ENCODE measurements at places on chromosomes 5 and 9.

DNA sequence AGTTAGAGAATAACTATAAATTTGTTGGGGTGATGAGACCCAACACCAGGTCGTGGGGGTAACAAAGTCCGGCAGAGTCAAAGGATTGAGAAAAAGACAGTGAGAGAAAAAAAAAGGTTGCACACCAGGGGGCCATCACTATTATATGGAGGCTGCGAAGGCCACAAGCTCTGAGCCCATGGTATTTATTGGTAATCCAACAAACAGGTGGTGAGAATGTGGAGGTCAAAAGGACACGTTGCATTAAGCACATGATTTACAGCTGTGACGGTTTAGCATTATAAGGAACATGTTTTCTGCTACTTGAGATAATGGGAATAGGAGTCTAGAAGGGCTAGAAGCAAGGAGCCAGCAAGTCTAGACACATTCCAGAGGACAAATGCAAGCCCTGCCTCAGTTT is 2202.2 kb upstream of the C9orf72 start:
- H3K27me3 ChIP-seq: no peaks in the 10 kb centered on the region
- H3K27ac ChIP-seq: no peak overlapping the region
- no peak overlapping the region for H3K4me3 ChIP-seq
- no peaks in the 10 kb centered on the region for H3K36me3 ChIP-seq
- no peak for DNase-seq
- H3K4me1 ChIP-seq: no peaks in the 10 kb centered on the region

DNA sequence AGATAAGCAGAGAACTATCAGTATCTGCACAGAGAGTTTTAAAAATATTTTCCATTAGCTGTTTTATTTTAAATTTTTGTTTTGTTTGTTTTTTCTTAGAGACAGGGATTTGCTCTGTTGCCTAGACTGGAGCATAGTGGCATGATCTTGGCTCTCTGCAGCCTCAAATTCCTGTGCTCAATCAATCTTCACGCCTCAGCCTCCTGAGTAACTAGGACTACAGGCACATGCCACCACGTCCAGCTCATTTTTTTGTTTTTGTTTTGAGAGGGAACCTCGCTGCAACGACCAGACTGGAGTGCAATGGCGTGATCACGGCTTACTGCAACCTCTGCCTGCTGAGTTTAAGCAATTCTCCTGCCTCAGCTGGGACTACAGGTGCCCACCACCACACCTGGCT is 138.2 kb upstream of the LPAR1 start:
- no peaks in the 10 kb centered on the region for H3K36me3 ChIP-seq
- no peaks in the 10 kb centered on the region for H3K4me1 ChIP-seq
- H3K4me3 ChIP-seq: no peak overlapping the region

GRCh38 chr5:60274747-60275146 is 381.2 kb upstream of the PDE4D start:
- DNase-seq: no peak
- no peak overlapping the region for H3K27ac ChIP-seq
- no peaks in the 10 kb centered on the region for H3K36me3 ChIP-seq
- H3K4me1 ChIP-seq: no peaks in the 10 kb centered on the region

DNA sequence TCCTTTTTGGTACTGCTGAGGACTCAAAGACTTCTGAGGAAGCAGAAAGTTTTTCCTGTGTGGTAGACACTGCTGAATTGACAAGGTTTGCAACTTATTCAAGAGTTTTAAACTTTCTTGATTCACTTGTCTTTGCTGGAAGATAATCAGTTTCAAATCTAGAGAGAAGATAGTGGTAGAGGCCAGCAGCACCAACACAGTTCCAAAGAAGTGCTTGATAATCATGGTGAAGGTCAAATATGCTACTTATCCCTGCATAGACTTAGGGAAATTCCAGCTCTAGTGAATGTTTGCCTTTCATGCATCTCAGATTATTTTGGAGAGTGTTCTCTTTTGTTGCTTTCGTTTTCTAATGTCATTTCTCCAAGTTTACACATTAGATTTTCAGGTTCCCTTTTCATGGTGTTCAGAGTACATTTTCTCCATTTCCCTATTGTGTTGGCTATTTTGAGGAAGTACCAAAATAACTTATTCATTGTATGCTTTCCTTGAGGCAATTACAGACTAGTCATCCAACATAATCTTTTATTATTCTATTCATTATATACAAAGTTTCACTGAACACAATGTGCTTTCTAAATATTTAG is 550 bp downstream of the IFNE start:
- no peak for DNase-seq
- H3K27me3 ChIP-seq: peaks cover 9% of the 10 kb centered on the region
- H3K36me3 ChIP-seq: no peaks in the 10 kb centered on the region
- no peaks in the 10 kb centered on the region for H3K4me1 ChIP-seq

- H3K36me3 ChIP-seq: peaks cover 2% of the 10 kb centered on the region
- no peak overlapping the region for H3K27ac ChIP-seq
- peaks cover 14% of the 10 kb centered on the region for H3K27me3 ChIP-seq
- H3K4me1 ChIP-seq: no peaks in the 10 kb centered on the region
- no peak for DNase-seq
- H3K4me3 ChIP-seq: no peak overlapping the region
Observed at GRCh38 chr5:1208743-1209488, 7.5 kb downstream of the SLC6A19 start.

- DNase-seq: no peak
- peaks cover 5% of the 10 kb centered on the region for H3K36me3 ChIP-seq
- H3K4me1 ChIP-seq: peaks cover 5% of the 10 kb centered on the region
- H3K27me3 ChIP-seq: no peaks in the 10 kb centered on the region
- no peak overlapping the region for H3K4me3 ChIP-seq
Observed at GRCh38 chr9:94908011-94908563, 181.6 kb downstream of the AOPEP start.

DNA sequence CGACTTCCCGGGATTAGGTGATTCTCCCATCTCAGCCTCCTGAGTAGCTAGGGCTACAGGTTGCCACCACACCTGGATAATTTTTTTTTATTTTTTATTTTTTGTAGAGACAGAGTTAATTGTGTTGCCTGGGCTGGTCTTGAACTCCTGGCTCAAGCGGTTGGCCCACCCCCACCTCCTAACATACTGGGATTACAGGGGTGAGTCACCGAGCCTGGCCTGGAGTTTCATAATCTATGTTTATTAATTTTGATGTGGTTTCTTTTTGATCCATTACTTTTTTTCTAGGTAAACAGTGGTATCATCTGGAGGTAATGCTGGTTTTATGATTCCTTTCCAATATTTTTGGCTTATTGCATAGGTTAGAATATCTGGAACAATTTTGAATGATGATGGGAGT is 54.2 kb downstream of the KIAA1958 start:
- peaks cover 2% of the 10 kb centered on the region for H3K4me1 ChIP-seq
- H3K4me3 ChIP-seq: no peak overlapping the region
- no peaks in the 10 kb centered on the region for H3K36me3 ChIP-seq
- no peak overlapping the region for H3K27ac ChIP-seq

GRCh38 chr9:128206916-128207910 is 4.0 kb downstream of the DNM1 start:
- no peaks in the 10 kb centered on the region for H3K4me1 ChIP-seq
- H3K27me3 ChIP-seq: peaks cover 61% of the 10 kb centered on the region
- H3K36me3 ChIP-seq: no peaks in the 10 kb centered on the region
- no peak overlapping the region for H3K4me3 ChIP-seq

DNA sequence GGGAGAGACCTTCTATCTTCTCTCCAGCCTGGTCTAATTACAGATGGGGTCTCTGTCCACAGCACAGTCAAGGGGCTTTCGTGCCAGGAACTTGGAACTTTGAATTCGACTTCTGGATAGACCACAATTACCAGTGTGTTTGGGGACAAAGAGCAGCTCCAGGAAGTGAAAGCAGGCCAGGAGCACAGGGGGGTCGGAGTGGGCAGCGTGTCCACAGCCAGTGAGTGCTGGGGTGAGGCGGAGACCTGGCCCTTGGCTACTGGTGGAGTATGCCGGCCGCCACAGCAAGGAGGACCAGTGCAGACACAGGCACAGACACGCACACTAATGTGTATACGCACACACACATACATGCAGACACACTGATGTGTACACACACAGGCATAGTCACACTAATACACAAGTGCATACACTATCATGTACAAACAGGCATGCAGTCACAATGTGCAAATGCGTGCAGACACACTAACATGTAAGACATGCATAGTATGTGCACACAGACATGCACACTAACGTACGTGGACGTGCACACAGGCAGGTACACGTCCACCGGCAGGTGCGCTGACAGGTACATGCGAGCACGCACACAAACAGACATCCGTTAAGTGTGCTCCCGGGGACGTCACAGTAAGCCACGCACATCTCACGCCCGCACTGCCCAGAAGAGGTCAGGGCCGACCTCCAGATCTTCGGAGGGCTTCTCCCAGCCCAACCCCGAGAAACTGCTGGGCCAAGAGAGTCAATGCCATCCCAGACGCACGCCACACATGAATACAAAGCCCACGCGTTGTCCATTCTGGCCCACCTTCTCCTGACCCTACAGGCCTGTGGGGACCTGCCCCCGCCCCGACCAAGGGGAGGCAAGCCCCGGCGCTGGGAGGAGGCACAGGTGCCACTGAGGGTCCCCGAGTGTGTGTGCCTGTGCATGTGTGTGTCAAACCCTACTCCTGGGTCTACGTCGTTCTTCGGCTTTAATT is 46.5 kb downstream of the NKD2 start:
- no peak overlapping the region for H3K27ac ChIP-seq
- H3K27me3 ChIP-seq: no peaks in the 10 kb centered on the region
- peaks cover 23% of the 10 kb centered on the region for H3K36me3 ChIP-seq
- DNase-seq: no peak
- no peaks in the 10 kb centered on the region for H3K4me1 ChIP-seq
- H3K4me3 ChIP-seq: no peak overlapping the region

GRCh38 chr5:176847726-176848290 is 37.4 kb downstream of the UNC5A start:
- H3K4me3 ChIP-seq: no peak overlapping the region
- DNase-seq: no peak
- peaks cover 97% of the 10 kb centered on the region for H3K27me3 ChIP-seq
- peaks cover 2% of the 10 kb centered on the region for H3K4me1 ChIP-seq

DNA sequence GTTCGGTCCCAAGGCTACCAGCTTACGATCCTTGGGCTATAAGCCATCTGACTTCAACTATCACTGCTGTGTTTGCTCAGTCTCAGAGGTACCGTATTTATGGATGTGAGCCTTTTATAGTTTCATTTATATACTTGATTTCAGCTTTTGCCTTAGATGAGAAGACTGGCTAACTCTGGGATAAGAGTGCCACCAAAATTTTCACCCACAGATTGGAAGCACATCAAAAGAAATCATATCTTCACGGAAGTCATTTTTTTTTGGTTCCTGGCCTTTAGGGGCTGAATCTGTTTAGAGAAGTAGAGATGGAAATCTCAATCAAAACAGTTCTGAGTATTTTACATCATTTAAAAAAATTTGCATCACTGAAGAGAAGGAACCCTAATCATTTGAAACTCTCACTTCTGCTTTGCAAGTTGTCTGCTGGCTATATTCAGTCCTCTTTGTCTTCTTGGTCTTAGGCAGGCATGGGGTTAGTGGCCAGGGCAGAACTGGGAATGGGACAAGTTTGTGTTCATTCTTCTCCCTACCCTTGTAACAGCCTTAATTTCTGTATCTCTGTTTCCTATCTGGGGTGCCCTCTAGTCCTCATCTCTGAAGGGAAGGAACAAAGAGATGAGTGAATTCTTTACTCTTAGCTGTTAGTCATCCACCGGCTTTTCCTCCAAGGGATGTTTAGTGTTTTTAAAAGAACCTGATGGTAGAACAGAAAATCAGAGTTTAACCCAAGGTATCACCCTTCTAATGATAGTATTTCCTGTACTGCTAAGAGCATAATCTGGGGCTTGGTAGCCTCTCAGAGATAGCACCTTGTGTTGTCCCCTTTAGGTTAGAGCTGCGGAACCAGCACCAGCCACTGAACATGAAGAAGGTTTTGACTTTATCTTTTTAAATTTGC is 14.1 kb upstream of the TNFAIP8 start:
- peaks cover 78% of the 10 kb centered on the region for H3K4me1 ChIP-seq
- H3K36me3 ChIP-seq: peaks cover 18% of the 10 kb centered on the region
- peak overlapping the region; percentile 84 for H3K4me3 ChIP-seq
- H3K27me3 ChIP-seq: no peaks in the 10 kb centered on the region

DNA sequence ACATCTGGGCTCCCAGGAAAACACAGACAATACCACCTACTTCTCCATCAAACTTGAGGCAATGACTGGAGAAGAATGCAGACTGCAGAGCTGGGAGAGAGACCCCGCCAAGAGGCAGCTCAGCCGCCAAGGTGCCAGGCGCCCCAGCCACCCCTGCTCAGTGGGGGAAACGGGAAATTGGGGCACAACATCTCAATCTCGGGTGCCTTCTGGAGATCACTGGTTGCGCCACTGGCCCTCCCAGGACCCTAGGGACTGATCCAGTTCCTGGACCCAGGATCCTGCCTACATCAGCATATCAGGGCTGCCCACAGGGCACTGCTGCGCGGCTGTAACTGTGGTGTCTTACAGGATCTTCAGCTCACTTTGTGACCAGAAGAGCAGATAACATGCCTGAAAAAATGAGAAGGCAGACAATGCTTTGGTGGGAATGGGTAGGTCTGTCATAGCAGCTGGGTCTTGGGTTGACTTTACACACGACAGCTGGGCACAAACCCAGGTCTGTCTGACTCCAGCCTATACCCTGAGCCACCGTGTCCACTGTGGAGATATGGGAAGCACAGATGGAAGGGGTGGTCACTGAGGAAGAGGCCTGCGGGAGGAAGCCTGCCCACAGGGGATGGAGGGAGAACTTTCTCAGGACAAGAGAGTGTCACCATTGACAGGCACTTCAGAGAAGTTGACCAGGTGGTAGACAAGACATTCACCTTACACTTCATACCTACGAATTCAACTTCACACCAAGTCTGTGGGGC is 135.2 kb upstream of the RAPGEF1 start:
- peaks cover 7% of the 10 kb centered on the region for H3K36me3 ChIP-seq
- no peak overlapping the region for H3K27ac ChIP-seq
- no peak overlapping the region for H3K4me3 ChIP-seq
- no peak for DNase-seq
- H3K4me1 ChIP-seq: no peaks in the 10 kb centered on the region

- no peak overlapping the region for H3K4me3 ChIP-seq
- no peak for DNase-seq
- H3K4me1 ChIP-seq: no peaks in the 10 kb centered on the region
- no peaks in the 10 kb centered on the region for H3K36me3 ChIP-seq
- no peaks in the 10 kb centered on the region for H3K27me3 ChIP-seq
Observed at GRCh38 chr5:109275919-109276318, 133.9 kb downstream of the PJA2 start.

- H3K4me1 ChIP-seq: no peaks in the 10 kb centered on the region
- H3K27me3 ChIP-seq: no peaks in the 10 kb centered on the region
- no peak overlapping the region for H3K4me3 ChIP-seq
- no peak for DNase-seq
Observed at GRCh38 chr5:139410993-139411828, 7.3 kb upstream of the SPATA24 start.

DNA sequence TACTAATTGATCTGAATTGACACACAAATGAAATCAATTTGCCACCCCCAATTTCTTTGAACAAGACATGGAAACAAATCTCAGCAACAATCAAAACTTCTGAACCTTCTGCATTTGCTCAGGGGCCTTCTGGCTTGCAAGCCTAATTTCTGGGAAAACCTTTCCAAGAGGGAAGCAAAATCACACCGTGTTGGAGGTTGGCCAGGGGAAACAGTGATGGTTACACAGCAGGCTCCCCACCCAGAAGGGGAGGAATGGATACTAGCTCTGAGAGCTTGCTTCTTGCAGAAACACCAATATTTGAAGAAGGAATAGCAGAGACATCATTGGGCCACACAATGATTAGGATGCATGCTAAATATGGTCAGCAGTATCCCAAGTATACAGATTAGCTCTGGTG is 488.6 kb upstream of the TRPC7 start:
- DNase-seq: no peak
- no peaks in the 10 kb centered on the region for H3K36me3 ChIP-seq
- H3K27ac ChIP-seq: no peak overlapping the region
- H3K4me1 ChIP-seq: no peaks in the 10 kb centered on the region
- no peaks in the 10 kb centered on the region for H3K27me3 ChIP-seq

- no peak overlapping the region for H3K27ac ChIP-seq
- no peaks in the 10 kb centered on the region for H3K27me3 ChIP-seq
- H3K4me1 ChIP-seq: no peaks in the 10 kb centered on the region
- H3K4me3 ChIP-seq: no peak overlapping the region
Observed at GRCh38 chr5:651296-652022, 39.3 kb downstream of the CEP72 start.
